ENCODE measurements at places on chromosomes 7 and 10.

DNA sequence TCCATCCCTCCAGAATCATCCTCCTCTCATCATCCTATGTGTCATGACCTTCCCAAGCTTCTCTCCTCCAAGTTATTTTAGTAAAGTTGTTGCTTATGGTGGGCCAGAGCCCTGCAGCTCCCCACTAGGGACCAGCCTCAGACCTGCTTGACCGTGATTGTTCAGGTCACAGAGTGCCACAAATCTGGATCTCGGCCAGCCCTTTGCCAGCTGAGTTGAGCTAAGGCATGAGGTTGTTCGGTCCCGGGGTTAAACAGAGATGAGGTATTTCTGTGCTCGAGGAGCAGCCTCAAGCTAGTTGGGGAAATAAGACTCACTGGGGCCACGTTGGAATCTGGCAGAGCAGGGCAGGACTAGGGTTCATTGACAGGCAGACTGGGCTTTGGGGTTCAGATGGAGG, 66.3 kb upstream of the PPIF start:
- DNase-seq: no peak
- no peaks in the 10 kb centered on the region for H3K27me3 ChIP-seq
- no peaks in the 10 kb centered on the region for H3K36me3 ChIP-seq
- H3K4me3 ChIP-seq: no peak overlapping the region
- H3K27ac ChIP-seq: no peak overlapping the region

- no peaks in the 10 kb centered on the region for H3K27me3 ChIP-seq
- no peak overlapping the region for H3K4me3 ChIP-seq
These were observed 49.3 kb downstream of the DENND2A start for GRCh38 chr7:140591180-140591902.

GRCh38 chr10:69506834-69507713, 55.8 kb downstream of the TSPAN15 start:
- no peak for DNase-seq
- H3K4me3 ChIP-seq: no peak overlapping the region
- H3K27ac ChIP-seq: no peak overlapping the region
- no peaks in the 10 kb centered on the region for H3K4me1 ChIP-seq
- no peaks in the 10 kb centered on the region for H3K36me3 ChIP-seq
- no peaks in the 10 kb centered on the region for H3K27me3 ChIP-seq

GRCh38 chr7:38825721-38826440, 83.1 kb downstream of the VPS41 start:
- H3K27me3 ChIP-seq: no peaks in the 10 kb centered on the region
- no peak overlapping the region for H3K4me3 ChIP-seq
- H3K4me1 ChIP-seq: no peaks in the 10 kb centered on the region
- H3K36me3 ChIP-seq: no peaks in the 10 kb centered on the region

- no peaks in the 10 kb centered on the region for H3K4me1 ChIP-seq
- H3K27ac ChIP-seq: no peak within 1 kb of the TSS
- no peaks in the 10 kb centered on the region for H3K27me3 ChIP-seq
- H3K36me3 ChIP-seq: peaks cover 4% of the 10 kb centered on the region
- H3K4me3 ChIP-seq: peak within 1 kb of the TSS; percentile 95
These were observed at the start of gene ALDH18A1 for GRCh38 chr10:95656291-95657164. TSS of gene ALDH18A1 (minus strand) at chr10:95656711. CDS start at chr10:95653377, 3,334 bp downstream.

DNA sequence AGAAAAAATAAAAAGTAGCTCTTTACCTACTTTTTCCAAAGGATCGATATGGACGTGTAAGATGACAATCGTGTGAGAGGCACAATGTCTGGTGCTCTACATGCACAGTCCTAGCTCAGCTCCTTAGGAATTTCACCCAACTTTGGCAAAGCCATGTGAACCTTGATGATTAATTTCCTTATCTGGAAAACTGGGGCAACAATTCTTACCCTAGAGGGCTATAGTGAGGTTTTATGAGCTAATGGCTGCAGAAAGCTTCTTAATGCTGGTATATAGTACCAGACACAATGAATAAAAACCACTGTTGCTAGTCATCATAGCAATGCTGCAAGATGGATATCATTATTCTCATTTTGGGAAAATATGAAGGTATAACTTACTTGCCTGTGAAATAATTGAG, 202.7 kb downstream of the PARD3 start:
- no peaks in the 10 kb centered on the region for H3K4me1 ChIP-seq
- no peaks in the 10 kb centered on the region for H3K36me3 ChIP-seq
- no peak overlapping the region for H3K4me3 ChIP-seq
- no peaks in the 10 kb centered on the region for H3K27me3 ChIP-seq

DNA sequence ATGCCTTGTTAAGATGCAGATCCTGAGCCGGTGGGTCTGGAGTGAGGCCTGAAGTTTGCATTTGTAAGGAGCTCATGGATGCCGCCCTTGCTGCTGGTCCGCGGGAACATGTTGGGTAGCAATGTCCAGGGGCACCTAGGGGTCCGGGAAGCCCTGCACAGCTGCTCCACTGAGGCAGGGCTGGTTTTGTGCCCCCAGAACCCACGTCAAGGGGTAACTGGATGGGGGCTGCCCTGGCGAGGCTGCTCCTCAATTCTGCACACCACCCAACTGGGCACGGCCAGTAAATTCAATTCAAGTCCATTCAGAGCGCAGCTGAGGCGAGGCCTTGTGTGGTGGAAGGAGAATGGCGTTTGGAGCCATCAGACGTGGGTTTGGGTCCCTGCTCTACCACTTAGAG, 246.3 kb upstream of the PITRM1 start:
- H3K27ac ChIP-seq: no peak overlapping the region
- no peaks in the 10 kb centered on the region for H3K27me3 ChIP-seq
- DNase-seq: no peak
- H3K36me3 ChIP-seq: no peaks in the 10 kb centered on the region
- H3K4me1 ChIP-seq: no peaks in the 10 kb centered on the region
- H3K4me3 ChIP-seq: no peak overlapping the region

- H3K27ac ChIP-seq: no peak overlapping the region
- H3K27me3 ChIP-seq: no peaks in the 10 kb centered on the region
- no peak overlapping the region for H3K4me3 ChIP-seq
- H3K36me3 ChIP-seq: no peaks in the 10 kb centered on the region
- no peak for DNase-seq
These were observed 14.4 kb downstream of the PROSER2 start for GRCh38 chr10:11837372-11838161.

DNA sequence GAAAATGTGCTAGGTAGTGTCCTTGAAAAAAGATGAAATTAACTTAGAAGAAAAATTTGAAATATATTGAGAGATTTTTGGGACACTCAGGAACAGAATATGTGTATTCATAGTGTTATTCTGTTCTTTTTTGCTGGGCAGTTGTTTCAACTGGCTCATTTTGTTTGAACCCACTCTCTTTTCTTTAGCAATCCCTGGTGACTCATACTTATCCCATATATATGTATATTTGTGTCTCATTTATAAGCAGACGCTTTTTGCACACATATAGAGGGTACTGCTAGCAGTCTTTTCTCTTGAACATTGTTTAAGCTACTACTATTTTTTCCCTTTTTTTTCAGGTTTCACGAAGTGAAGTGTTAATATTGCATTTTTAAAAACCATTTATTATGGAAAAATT, 1.9 kb downstream of the EXOC6 start:
- H3K4me1 ChIP-seq: no peaks in the 10 kb centered on the region
- DNase-seq: no peak
- peaks cover 10% of the 10 kb centered on the region for H3K27me3 ChIP-seq
- no peaks in the 10 kb centered on the region for H3K36me3 ChIP-seq

- no peak overlapping the region for H3K27ac ChIP-seq
- DNase-seq: no peak
- H3K36me3 ChIP-seq: no peaks in the 10 kb centered on the region
- H3K4me1 ChIP-seq: no peaks in the 10 kb centered on the region
These were observed 73.2 kb downstream of the GPR37 start for GRCh38 chr7:124692425-124692824.

DNA sequence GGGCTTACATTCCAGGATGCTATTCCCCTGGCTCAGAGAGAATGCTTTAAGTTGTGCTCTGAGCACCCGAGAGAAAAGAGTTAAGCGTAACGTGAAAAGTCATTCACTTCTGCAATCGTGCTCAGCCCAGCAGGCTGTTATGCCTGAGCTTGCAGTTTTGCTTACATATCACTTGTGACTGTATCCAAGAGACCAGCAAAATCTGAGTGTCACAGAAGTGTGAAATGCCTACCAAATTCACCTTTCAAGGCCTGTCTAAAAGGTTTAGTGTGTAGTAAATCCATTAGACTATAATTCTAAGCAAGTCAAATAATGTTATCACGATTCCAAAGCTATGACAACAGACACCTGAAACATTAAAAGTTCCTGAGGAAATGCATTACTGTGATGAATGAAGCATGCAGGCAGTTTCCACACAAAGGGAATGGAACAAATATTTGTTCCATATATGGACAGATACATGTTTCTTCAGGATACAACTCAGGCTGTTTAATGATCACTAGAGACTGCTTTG, 20.1 kb downstream of the ITGB1 start:
- no peaks in the 10 kb centered on the region for H3K36me3 ChIP-seq
- H3K4me3 ChIP-seq: no peak overlapping the region
- peaks cover 3% of the 10 kb centered on the region for H3K4me1 ChIP-seq
- no peak for DNase-seq
- H3K27me3 ChIP-seq: no peaks in the 10 kb centered on the region

DNA sequence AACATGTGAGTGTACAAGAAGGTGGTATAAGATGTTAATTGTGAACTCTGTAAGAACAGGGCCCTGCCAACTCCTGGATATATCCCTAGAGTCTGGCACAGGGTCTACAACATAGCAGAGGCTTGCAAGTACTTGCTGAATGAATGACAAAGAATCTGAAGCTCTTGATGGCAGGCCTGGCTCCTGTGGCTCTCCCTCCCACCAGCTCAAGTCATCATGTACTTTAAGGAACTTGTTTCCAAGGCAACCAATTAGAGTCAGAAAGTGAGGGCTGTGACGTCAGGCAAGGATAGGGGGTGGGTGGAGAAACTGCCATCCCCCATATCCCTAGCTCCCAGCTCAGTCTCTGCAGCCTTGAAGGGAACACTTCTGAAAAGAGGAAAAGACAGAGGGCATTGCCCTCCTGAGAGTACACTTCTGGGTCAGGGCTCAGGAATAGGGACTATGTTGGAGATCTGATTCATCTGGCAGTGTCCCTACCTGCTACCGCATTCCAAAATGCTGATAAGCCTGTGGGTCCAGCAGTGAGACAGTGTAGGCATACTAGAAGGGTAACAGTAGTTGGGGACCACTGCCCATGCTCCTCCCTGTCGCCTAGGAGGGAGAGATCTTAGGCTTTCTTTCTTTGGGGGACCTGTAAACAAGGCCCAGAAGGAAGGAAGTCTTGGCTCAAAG, 34.6 kb upstream of the BTRC start:
- DNase-seq: no peak
- no peaks in the 10 kb centered on the region for H3K36me3 ChIP-seq
- H3K4me3 ChIP-seq: no peak overlapping the region
- H3K27me3 ChIP-seq: peaks cover 1% of the 10 kb centered on the region
